ENCODE measurements at places on chromosomes 12 and 14.
A peak's percentile ranks its signal among the peaks of the same experiment; 100 is the strongest.

DNA sequence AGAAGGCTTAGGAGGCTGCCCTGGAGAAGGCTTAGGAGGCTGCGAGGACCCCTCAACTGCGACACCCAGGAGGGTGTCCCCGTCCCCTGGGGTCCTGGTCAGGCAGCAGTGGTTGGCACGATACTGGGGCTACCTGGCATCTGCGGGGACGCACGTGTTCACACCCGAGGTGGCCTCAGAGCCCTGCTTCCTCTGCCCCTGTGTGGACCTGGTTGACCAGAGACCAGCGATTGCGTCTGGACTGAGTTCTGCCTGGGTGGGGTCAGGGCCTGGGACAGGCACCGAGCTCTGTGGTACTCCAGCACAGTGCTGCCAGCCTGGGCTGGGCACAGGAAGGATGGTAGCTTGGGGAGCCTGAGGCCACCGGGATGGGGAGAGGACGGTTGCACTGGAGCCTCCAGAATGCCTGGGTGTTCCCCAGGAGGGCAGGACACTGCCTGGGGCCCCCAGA lies 735 bp downstream of the ASPG start:
- no peak for DNase-seq

- peak; percentile 76 for DNase-seq
These were observed 57.2 kb upstream of the RIN3 start for GRCh38 chr14:92456215-92457015.

DNA sequence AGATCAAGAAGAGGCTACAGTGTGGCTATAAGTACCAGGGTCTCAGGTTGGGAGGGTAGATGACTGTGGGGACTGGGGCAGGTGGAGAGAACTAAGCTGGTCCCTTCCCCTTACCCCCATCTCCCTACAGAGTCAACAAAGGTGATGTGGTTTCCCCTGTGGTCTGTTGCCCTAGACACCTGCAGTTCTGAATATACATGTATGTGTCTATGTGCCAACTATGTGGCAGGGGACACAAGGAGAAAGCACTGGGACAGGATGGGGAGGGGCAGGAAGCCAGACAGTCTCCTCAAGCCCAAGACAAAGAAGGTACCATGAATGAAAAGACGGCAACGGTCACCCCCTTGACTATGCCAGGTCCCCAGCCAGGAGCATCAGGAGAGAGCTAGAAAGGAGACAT lies 4.5 kb upstream of the HDAC7 start:
- no peak for DNase-seq

DNA sequence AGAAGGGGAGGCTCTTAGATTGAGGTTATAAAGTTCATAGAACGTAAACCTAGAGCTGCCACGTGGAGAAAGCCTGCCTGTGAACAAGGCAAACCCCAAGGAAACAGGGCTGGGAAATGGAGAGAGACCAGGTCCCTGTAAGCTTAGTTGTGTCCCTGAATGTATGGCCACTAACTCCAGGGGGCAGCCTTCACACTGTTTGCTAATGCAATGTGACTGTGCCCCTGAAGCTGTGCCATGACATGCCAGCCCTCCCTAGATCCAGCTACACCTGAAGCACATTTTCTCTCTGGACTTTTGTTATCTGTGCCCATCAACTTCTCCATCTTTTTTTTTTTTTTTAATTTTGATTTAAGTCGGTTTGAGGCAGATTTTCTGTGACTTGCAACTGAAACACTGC lies 60.6 kb upstream of the TMCC3 start:
- peak; percentile 16 for DNase-seq

- DNase-seq: no peak
These were observed 18.6 kb downstream of the LRTM2 start for GRCh38 chr12:1838994-1839365.

- no peak for DNase-seq
These were observed 36.2 kb downstream of the DLK1 start for GRCh38 chr14:100762901-100763300.

All from AG10803 (cell line).